Cardiac ventricle fibroblast (primary cell): ENCODE measurements at places on chromosomes 1 and 21. TPM values are rescaled to one million over a fixed set of nuclear protein-coding genes. Genes with fewer than 3 reads are reported as not detected.

GJB5 gene
- not detected in 2 replicates for total RNA-seq

HSD3B1 gene
- not detected in 2 replicates for total RNA-seq

ARHGEF10L gene
- 12.1 and 14.0 TPM in 2 replicates for total RNA-seq

C8B gene
- not detected in 2 replicates for total RNA-seq
